ENCODE measurements at places on chromosomes 2 and 18. TPM values are rescaled to one million over a fixed set of nuclear protein-coding genes. Genes with fewer than 3 reads are reported as not detected.

DNA sequence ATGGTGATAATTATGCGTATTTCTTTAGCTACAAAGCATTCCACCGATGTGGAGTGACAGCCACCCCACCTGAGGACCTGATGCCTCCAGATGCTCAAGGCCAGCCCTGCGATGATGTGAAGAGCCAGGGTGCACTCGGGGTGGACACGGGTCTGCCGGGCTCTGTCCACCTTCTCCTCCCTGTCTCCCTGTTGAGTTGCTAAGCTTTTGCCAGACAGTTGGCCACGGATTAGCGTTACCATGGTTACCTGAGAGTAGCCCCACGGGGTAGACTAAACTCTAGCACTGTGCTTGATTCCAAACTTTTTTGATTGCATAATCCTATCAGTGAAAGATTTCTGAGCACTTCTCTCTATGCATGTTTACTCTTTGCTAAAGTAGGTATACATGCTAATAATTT, 86.2 kb downstream of the SMIM21 start:
- no peak for DNase-seq

DNA sequence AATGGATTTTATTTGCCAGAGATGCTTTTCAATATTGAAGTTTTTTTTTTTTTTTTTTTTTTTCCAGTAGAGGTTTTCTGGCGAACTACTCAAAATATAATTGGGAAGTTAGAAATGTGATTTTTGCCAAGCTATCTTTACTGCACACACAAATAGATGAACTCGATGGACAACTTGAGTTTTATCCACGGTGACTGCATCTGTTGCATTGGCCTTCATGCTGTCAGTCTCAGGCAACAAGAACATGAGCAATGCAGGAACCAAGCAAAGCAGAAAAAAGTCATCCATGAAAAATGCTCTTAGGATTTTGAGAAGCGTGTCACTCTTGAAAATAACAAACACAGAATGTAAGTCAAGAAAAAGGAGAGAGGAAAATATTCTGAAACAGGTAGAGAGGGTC, 22.7 kb upstream of the HDAC4 start:
- no peak for DNase-seq

DNA sequence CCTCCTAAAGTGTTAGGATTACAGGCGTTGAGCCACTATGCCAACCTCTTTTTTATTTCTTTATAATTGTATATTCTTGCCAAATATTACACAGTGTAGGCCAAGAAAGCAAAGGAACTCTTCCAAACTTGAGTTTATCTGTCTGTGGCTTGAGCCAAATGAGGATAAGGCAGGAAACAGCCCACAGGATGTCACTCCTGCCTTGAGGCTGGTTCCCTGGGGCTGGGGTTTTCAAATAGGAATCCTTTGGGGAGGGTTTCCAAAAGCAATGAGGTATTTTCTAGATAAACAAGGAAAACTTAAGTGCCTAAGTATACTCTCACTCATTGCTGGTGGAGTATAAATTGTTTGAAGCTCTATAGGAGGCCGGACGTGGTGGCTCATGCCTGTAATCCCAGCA, 56.4 kb downstream of the ADCY3 start:
- no peak for DNase-seq

DNA sequence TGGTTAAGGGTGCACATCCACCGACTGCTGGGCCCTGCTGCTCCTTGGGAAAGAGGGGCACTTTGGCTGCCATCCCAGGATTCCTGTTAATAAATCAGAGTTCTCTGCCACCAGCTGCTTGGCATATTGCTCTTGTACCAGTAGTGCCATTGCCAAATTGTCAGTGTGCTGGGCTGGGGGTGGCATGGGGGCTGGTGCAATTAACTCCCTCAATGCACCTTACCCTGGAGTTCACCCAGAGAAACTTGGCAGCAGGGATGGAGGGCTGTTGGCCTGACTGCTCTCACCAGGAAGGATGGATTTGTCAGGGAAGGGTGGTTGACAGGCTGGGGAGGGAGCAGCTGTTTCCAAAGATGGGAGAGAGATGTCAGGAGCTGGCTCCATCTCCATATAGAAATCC, 94.6 kb upstream of the SKOR2 start:
- DNase-seq, result no peak

CCDC148 gene
- 0.39 TPM for total RNA-seq

- peak; percentile 81 for DNase-seq
These were observed 22.1 kb upstream of the SERTAD2 start for GRCh38 chr2:64675860-64676259.

DNA sequence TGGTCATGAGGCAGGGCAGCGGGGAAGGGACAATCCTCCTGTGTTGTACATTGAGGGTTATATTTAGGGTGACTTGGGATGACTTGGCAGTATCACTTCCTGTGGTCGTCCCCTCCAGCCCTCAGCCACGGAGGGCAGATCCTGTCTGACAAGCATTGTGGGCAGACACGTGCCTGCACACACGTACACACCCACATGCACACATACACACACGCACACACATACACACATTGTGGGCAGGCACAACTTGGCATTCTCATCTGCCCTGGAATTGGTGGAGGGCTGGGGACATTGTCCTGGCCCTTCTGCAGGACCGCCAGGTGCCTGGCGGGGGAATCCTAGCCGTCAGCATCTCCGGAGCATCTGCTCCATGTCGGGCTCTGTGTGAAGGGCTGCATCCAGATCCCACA, 47.6 kb downstream of the ODC1 start:
- DNase-seq, result peak; percentile 39

CD302 gene
- total RNA-seq, result 2.6 TPM

DNA sequence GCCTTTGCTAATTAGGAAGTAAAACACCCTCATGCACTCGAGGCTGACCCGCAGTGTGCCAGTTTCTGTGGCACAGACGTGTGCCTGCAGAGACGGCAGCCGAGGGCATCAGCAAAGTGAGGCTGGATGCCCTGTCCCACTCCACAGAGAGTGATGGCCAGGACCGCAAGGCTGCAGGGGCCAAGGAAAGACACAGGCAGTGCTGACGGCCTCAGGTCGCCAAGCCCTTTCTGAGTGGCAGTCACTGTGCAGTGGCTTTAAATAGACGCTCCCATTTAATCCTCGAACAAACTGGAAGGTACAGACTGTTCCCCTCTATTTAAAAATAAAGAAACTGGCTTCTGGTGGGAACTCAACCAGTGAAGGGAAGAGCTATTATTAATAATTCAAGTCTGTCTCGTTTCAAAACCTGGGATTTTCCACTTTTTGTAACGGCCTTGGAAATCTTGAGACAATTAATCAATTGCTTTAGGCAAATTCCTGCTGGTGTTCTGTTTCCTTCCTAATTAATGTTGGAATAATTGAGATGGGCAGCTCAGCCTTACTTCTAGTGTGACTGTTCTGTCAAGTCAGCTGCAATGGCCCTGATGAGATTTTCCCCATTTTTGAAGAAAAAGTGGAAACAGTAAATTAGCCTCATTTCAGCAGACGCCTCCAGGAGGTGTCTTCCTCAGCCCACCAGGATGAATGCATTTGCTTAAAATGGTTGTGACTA, 644.6 kb upstream of the RAB6C start:
- no peak for DNase-seq

Measured in HT1080 (cell line).